ENCODE measurements at places on chromosomes 5 and 9.

DNA sequence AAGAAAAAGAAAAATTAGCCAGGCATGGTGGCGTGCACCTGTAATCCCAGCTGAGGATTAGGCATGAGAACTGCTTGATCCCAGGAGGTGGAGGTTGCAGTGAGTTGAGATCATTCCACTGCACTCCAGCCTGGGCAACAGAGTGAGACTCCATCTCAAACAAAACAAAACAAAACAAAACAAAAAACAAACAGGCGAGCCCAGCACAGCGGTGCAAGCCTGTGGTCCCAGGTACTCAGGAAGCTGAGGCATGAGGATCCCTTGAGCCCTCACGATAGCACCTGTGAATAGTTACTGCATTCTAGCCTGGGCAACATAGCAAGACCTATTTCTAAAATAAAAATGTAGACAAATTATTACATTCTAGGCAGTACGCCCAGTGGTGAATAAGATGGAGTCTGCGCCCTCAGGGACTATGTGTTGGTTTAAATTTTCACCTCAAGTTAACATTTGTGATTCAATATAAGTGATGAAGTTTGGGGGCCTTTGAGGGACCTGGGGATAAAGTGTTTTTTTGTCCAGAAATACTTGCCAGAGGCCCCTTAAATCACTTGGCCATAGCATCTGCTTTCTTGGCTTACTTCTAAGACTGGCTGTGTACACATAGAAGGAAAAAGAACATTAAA lies 3.4 kb upstream of the GAPVD1 start:
- DNase-seq: no peak

GRCh38 chr5:83576341-83576740 lies 104.8 kb downstream of the VCAN start:
- DNase-seq: no peak

DNA sequence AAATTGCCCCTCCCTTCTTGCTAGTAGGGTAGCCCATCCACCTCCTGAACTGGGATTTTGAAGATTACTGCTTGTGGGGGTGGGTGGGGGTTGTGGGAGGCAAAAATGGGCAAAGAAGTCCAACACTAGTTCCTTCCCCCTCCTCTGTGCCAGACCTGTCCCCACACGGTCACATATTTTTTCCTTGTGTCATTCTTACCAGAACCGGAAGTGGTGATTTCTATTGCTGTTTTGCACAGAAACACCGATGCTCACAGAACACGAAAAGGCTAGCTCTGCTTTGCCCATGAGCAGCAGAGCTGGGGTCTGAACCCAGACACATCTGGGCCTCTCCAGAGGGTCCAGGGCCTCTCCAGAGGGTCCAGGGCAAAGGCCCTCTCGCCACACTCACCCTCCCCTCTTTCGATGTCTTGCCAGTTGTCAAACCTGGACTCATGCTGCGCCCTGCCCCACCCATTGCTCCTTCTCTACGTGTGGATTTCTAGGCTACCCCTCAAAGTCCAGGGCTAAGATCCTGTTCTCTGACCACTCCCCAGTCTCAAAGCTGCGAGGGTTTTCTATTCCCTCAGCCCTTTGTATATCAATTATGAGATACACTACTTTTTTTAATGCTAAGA lies 264.4 kb upstream of the MSX2 start:
- DNase-seq: no peak

- no peak for DNase-seq
Observed at GRCh38 chr5:2899311-2899710, 147.8 kb upstream of the IRX2 start.

DNA sequence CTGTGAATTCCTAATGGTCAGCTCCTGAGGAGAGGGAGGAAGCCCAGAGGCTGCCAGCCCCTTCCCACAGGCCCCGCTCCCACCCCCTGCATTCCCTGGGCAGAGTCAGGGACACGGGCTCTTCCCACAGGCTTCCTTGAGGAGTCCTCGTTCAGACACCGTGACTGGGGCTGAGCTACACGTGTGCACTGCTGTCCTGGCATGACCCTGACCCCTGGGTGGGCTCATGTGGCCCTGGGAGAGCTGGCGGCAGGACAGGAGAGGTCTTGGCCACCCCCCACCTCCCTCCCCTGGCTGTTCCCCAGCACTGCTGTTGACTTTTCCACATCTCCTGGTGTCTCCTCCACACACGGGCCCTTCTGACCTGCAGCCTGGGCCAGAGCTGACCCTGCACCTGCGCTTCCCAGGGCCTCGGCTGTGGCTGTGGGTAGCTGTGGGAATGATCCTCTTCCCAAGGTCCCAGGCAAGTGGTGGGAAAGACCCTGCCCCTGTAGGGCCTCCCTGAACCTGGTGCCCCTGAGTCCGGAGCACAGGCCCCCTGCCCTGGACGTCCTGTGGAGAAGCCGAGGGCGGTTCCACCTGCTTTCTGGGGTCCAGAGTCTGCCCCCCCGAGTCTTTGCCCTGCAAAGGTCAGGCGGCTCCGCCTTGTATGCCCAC lies 56.5 kb upstream of the NKD2 start:
- DNase-seq: no peak

DNA sequence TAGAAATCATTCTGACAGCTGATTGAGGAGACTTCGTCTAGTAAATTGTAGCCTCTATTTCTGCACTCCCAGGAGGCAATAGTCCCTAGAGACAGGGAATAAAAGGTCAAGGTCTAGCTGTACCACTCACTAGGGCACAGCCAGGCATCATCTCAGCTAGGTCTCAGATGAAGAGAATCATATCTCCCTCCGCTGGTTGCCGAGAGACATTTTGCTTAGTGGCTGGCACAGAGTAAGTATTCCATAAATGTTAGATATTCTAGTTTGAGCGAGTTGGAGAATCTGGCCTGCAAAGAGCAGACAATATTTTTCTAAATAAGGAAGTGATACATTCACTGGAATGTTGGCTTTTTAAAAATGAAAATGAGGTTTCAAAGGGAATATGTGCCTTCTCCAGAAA lies 180.4 kb upstream of the ACTBL2 start:
- DNase-seq: peak; percentile 62

GRCh38 chr5:150372639-150373038 lies 15.1 kb downstream of the TCOF1 start:
- no peak for DNase-seq

DNA sequence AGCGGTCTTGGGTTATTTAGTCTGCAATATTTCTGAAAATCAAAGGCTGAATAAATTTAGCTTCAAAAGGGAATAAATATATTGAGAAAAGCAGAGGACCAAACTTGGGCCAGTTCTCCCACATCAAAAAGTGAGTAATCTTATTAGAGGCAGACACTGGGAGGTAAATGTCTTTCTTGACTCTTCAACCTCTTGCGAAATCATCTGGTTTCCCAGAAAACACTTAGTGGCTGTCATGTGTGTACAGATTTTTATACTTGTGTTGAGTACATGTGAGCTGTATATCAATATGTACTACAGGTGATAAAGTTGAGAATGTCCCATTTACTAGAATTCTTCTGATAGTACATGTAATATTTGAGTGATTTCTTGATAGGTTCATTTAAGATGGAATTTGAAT lies 454.9 kb downstream of the PRR16 start:
- DNase-seq: peak; percentile 10

GRCh38 chr9:22700171-22700570 lies 253.5 kb downstream of the DMRTA1 start:
- no peak for DNase-seq

DNA sequence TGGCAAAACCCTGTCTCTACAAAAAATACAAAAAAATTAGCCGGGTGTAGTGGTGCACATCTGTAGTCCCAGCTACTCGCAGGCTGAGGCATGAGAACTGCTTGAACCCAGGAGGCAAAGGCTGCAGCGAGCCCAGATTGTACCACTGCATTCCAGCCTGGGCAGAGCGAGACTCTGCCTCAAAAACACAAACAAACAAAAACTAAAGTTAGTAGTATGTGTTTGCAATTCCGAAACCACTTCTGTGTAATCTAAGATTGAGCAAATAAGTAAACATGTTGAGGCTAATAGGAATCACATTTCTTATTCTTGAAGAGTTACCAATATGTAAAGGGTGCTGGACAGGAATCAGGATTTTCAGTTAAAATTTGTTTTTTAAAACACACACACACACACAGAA lies 70.0 kb upstream of the SUSD1 start:
- no peak for DNase-seq

GRCh38 chr9:86175743-86176456 lies 76.5 kb upstream of the GOLM1 start:
- DNase-seq: no peak

GRCh38 chr9:123027517-123027916 lies 6.0 kb upstream of the GPR21 start:
- no peak for DNase-seq

DNA sequence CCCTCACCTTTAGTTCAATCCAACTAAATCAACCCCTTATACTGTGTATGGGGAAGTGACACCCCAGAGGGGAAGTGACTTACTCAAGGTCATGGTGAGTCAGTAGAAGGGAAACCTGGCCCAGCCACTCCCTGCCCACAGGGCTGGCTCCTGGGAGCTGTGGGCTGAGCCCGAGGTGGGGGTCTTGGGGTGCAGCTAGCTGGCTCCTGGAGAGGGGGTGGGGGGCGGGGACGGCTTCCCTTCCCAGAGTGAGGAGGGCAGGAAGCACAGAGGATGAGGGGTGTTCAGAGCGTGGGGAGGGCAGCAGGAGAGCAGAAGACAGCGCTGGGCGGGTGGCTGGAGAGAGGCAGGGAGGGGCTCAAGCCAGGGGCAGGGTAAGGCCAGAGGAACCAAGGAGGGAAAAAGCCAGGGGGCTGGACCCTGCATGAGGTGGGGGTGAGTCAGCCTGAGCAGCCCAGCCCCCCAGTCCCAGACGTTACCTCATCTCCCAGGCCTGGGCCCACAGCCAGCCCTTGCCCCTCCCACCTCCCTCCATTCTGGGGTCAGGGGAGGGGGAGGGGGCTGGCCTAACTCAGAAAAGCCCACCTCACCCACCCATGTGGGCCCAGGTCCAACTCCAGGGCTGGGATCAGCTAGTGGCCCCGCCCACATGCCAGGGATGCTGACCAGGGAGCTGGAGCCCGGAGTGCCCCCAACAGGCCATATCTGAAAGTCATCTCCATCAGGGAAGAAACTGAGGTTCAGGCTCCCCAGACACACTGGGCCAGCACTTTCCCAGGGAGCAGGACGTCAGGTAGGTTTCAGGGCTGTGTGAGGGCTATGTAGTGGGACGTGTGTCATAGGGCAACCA lies 2.8 kb downstream of the PDLIM7 start:
- DNase-seq: peak; percentile 96

GRCh38 chr5:1747803-1748085 lies 51.9 kb downstream of the MRPL36 start:
- DNase-seq: no peak

GRCh38 chr5:54695198-54695966 lies 177.8 kb downstream of the SNX18 start:
- DNase-seq: no peak

GRCh38 chr5:119055294-119055693 lies 15.6 kb upstream of the DMXL1 start:
- DNase-seq: no peak

DNA sequence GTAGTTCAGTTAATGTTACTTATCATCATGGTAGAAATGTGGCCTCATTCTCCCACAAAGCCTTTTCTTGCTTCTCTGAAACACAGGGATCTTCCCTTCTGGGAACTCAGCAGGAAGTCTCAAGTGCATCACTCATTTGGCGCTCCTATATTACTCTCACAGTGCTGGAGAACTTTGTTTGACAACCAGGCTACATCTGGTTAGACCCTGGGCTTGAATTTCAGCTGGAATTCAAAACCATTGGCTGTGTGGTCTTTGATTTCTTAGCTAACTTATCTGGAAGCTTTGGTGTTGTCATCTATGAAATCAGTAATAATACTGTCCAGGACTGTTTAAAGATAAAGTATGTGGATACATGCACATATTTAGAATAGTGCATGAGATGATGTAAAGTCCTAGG lies 1777.1 kb downstream of the MAT2B start:
- DNase-seq: no peak

GRCh38 chr5:138903130-138903775 lies 28.1 kb upstream of the LRRTM2 start:
- peak; percentile 65 for DNase-seq

DNA sequence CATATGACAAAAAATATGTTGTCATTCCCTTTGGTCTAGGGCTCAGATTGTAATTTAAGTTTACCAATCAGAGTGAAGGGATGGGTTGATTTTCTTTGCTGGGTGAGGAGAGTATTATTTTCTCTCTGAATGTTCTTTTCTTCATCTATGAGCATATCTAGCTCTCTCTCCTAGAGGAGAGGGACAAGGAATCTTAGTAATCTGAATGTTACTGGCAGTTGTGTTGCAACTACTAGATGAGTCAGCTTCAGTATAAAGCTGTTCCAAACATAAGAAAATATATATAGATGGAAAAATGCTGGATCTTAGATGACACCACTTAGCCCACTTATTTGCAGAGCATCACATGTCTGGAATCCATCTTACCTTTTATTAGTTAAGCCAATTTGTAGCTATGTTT lies 259.3 kb downstream of the TUSC1 start:
- DNase-seq: peak; percentile 0

DNA sequence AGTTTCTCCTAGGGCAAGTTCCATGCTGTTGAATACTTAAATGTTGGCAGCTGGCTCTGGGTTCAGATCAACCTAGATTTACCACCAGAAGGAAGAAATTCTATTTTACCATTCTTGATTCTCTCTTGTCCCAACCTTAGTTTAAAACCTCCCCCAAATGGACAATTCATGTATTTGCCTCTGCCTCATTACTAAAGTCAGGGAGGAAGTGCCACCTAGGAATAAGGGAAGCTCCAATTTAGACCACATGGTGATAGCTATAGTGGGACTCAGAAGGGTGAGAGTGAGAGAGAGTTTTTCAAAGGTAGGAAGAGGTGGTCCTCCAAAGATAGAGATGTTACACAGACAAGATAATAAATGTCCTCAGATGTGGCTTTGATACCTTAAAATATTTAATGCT lies 53.4 kb upstream of the PAM start:
- no peak for DNase-seq

GRCh38 chr5:149427374-149427773 lies 48.3 kb upstream of the IL17B start:
- DNase-seq: no peak

DNA sequence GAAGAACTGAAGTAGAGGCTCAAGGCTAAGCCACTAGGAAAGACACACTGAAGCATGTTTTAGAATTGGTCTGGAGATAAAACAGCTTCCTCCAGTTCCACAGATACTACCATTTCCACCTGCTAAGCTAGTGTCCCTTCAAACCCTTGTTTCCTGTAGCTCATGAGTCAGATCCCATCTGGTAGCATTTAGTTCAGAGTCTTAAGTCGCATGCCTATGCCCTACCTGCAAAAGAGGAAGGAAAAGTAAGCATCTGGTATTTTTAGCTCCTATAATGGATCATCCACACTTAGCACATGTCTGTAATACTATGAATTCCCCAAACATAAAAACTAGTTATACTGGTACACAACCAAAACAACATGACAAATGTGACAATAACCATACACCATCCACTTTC lies 92.1 kb downstream of the CDKN2A start:
- no peak for DNase-seq
